ENCODE measurements at places on chromosomes 2 and 18.

DNA sequence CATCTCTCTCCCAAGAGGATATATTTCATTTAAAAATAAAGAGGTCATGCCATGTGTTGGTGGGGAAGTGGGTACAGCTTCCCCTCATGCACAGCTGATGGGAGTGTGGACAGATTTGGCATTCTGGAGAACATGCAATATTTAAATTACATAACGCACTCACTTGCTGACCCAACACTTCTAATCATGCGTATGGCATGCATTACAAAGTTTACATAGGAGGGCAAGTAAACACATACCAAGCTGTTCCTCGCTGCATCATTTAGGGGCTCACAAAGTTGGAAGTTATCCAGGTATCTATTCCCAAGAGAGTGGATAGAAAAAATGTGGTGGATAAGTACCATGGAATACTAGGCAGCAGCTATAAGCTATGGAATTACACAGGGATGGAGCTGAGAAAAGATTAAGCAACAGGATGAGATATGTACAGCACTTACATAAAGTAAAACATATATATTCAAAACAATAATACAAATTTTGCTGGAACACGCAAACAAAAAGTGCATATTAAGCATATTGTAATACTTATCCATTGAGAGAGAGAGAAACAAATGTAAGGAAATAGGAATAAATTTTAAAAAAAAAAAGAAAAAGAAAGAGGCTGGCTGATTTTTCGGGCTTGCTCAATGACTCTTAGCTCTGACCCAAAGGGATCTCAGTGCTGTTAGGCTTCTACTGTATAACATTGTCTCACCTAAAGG is 11.0 kb downstream of the CYP1B1 start:
- no peak for DNase-seq

- no peak for DNase-seq
These were observed 14.4 kb downstream of the ITSN2 start for GRCh38 chr2:24345937-24346336.

DNA sequence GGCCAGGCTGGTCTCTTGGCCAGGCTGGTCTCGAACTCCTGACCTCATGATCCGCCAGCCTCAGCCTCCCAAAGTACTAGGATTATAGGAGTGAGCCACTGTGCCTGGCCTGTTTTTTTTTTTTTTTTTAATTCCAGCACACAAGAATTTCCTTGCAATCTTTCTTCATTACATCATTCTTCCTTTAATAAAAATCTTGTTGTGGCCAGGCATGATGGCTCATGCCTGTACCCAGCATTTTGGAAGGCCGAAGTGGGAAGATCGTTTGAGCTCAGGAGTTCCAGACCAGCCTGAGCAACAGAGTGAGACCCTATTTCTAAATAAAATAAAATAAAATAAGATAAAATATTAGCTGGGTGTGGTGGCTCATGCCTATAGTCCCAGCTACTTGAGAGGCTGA is 21.4 kb upstream of the PLEKHM3 start:
- DNase-seq = no peak

- no peak for DNase-seq
These were observed 402.9 kb downstream of the PARD3B start for GRCh38 chr2:204948024-204948763.

GRCh38 chr2:232530626-232531260 is 4.8 kb downstream of the CHRND start:
- DNase-seq = no peak

- no peak for DNase-seq
These were observed 194.2 kb downstream of the INHBB start for GRCh38 chr2:120539937-120540718.

DNA sequence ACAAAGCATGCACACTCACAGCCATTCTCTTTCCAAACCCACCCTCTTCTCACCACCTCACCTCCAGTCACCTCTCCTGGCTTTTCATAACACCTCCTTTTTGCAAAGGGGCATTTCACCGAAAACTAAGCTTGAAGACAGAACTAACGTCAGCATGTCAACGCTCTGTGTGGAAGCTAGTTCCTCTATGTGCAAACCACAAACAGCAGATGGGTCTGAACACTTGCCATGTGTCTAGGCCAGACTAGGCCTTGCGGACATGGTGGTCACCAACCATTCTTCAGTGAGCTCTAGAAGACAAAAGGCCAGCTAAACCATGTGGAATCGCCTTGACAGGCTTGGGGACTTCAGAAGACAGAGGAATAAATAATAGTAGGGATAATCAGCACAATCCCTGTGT is 148.5 kb downstream of the TXNL1 start:
- DNase-seq = no peak

DNA sequence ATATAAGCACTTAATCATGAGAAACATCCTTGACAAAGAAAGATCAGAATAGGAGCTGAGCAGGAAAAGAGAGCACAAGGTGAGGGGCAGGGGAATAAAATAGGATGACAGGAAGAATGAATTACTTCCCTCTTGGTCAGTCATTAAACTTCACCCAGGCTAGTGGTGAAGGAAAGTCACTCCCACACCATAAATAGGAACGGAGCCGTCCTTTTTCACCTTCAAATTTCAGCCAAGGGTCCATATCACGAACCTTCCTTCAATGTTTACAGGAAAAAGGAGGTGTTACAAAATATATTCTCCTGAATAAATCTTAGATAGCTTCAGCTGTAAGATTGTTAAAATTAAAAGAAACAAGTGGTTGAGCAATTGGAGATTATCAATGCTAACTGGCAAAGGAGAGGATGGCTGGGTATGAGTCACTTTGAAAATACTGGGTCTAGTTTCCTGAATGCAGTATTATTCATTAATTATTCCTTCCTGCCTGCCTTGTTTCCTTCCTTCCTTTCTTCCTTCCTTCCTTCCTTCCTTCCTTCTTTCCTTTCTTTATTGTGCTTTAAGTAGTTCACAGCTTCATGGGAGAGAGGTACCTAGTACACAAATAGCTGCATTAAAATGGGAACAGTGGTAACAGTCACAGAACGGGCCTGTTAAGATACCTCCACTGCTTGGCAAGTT is 292.3 kb upstream of the ID2 start:
- DNase-seq = no peak

DNA sequence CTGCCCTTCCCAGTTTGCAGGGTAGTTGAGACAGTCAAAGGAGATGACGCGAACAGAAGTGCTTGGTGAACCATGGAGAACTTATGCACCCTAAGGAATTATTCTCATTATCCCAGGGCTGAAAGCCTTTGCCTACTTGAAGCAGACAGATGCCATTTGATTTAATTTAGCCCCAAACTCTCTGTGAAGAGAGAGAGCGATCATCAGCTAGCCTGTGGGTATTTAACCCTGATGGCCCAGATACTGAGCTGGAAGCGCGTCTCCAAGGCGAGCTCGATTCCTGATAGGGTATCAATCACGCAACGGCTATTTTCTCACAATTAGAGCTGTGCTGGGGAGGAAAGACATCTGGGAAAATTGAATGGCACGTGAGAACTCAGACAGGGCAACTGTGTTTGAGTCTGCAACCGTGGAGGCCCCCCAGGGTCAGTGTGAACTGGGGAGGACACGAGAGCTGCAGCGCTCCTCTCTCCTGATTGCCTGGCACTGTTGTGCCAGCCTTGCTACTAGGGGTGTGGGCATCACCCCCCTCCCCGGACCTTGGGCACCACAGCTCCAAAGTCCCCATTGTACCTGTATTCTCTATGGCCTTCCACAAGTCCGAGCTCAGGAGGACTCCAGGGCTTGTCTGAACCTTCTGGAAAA is 73.2 kb downstream of the CAPN13 start:
- no peak for DNase-seq

- no peak for DNase-seq
These were observed 99.5 kb downstream of the CABYR start for GRCh38 chr18:24238387-24238786.

DNA sequence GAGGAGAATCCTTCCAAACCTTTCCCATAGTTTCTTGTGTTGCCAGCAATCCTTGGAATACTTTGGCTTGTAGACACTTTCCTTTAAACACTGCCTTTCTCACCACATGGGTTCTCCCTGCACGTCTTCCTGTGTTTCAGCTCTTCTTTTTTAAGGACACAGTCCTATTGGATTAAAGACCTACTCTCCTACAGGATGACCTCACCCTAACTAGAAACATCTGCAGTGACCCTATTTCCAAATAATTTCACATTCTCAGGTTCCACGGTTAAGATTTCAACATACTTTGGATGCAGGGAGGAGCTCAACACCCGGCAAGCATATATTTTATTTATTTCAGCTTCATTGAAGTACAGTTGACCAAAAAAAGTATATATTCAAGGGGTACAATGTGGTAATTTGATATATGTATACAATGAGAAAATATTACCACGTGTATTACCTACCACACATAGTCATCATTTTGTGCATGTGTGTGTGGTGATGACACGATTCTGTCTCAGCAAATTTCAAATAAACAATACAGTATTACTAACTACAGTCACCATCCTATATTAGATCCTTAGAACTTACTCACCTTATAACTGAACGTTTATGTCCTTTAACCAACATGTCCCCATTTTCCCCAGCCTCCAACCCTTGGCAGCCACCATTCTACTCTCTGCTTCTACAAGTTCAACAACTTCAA is 745.0 kb downstream of the CBLN2 start:
- no peak for DNase-seq

DNA sequence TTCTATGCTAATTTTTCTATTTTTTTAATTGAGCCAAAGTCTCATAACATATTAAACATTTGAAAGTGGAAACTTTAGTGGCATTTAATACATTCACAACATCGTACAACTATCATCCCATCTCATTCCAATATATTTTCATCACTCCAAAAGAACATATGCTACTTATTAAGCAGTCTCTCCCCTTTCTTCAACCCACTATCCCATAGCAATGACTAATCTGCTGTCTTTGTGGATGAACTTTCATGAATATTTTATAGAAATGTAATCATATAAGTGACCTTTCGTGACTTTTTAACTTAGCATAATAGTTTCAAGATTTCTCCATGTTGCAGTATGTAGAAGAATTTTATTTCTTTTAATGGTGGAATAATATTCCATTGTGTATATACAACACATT is 90.3 kb downstream of the CCDC178 start:
- DNase-seq = no peak

- no peak for DNase-seq
These were observed 197.9 kb upstream of the LRRTM4 start for GRCh38 chr2:77720115-77720514.

GRCh38 chr2:111668741-111669140 is 215.3 kb downstream of the ANAPC1 start:
- DNase-seq = no peak

Measured in right forelimb (tissue), 1 donor.